ENCODE measurements at places on chromosomes 12 and 14.

DNA sequence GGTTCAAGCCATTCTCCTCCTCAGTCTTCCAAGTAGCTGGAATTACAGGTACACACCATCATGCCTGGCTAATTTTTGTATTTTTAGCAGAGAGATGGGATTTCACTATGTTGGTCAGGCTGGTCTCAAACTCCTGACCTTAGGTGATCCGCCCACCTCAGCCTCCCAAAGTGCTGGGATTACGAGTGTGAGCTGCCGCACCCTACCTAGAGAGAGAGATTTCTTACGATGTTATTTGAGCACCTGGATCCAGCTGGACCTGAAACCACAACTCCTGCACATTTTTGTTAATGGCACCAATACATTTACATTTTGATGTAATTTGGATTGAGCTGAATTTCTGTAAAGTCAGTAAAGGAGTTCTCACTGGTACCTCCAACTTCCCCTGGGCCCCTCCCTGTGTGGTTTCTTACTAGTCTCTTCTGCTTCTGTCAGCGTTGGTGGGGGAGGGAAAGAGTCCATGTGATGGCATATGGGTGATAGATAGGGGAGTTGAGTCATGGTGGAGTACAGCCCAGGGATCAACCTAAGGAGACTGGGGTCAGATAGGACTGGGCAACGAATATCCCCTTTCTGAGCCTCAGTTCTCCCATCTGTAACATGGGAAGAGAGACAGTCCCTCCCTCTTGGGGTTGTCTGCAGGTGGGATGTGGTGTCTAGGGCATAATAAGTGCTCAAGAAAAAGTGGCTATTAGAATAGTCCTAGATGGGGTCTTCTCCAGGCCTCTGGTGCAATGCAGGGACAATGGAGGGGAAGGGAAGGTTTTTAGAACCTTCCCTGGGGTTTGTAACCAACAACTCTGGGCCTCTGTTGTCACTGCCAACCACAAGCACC lies 83.3 kb upstream of the MED13L start:
- DNase-seq = no peak

- DNase-seq = no peak
Measured at GRCh38 chr12:130300737-130301535, 36.8 kb upstream of the PIWIL1 start.

DNA sequence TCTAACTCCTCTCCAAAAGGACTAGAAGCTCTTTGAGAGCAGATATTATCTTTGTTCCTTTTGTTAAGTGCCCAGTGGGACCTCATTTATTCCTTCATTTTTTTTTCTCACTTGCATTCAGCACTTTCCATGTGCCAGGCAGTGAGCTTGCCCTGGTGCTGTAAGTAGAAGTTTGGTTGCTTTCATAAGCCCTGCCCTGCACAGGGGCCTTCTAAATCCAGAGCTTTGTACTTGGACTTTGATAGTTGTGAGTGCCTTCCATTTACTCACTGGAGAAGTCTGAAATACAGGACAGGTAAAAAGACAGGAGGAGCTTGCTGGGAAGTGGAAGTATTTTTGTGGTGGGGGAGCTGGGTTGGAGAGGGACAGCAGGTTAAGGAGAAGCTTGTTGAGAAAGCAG lies 56.7 kb upstream of the PTCSC3 start:
- no peak for DNase-seq

DNA sequence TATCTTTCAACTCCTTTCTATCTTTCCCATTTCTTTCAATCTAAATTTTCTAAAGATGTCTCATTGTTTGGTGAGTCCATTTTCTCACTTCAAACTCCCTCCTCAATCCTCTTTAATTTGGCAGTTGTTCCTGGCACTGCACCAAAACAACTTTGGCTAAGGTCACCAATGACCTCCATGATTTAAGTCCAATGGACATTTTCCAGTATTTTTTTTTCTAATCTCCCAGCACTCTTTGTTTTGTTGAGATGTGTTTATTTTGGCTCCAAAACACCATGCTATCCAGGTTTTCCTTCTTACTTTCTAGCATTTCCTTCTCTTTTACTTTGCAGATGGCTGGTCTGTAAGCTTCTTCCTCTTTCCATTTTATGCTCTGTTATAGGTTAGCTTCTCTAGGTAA lies 42.5 kb upstream of the OTOGL start:
- DNase-seq = no peak

DNA sequence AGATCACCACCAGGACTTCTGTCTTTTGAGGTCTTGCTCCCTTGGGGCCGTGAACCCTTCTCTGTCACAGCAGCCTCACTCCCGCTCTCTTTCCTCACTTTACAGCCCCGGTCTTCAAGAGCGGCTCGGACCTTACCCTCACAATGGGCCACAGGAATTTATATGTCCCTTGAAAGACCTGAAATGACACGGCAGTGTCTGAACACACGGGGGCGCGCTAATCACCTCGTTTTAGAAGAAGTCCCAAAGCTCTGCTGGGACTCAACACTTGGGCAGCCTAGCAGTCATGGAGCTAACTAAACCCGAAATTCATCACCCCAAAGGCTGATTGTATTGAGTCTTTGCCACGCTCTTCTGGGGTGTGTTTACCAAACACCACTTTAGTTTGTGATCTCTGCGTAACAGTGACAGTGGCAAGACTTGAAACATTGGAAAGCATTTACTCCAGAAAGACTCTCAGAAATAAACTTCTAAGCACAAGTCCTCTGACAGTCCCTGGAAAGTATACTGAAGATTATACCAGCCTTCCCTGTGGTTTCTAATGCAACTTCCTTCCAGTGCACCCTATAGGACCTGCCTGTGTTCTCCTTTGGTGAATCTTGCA lies 29.0 kb downstream of the SERPINA11 start:
- no peak for DNase-seq

GRCh38 chr12:132620899-132621656 lies 2.5 kb downstream of the P2RX2 start:
- no peak for DNase-seq

- no peak for DNase-seq
Measured at GRCh38 chr14:75205591-75205990, 29.2 kb upstream of the TMED10 start.

GRCh38 chr14:90184094-90184493 lies 72.3 kb upstream of the PSMC1 start:
- no peak for DNase-seq

- DNase-seq = no peak
Measured at GRCh38 chr12:51632623-51633022, 41.6 kb downstream of the SCN8A start.

DNA sequence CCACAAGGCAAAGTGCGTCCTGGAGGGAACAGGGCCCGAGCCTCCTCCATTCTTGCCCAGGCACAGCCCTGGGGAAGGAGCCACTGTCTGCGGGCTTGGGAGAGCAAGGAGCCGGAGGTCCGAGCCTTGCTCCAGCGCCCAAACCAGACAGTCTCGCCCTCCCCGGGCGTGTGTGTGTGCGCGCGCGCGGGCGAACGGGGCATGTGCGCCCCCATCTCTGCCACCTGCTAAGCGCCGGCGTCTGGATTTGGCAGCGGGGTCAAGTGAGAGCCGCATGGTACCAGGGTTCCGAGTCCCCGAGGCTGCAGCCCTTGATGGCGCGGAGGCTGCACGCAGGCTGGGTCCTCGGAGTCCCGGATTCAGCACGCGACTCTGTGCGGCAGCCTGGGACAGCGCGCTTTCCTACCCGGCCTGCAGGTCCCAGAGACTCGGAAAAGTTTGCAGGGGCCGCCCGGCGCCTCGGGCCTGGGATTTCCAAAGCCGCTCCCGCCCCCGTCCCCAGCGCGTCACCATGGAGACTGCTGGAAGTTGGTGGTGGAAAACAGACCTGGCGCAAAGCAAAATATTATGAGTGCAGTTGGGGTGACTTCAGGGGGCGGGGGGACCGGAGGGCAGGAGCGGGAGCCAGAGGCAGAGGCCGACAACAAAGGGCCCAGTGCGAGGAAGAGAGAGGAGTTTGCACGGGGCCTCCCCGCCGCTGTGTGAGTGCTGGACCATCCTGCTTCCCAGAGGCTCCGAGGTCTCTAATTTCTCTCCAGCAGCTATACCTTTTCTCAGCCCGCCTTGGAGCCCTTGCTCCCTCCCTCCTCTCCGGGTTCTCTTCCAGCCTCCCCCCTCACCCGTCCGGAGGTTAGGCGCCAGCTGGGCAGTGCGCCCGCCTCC lies 4.2 kb downstream of the RFX4 start:
- DNase-seq = no peak

- no peak for DNase-seq
Measured at GRCh38 chr12:114439261-114439683, 33.3 kb upstream of the TBX5 start.

Measured in stimulated activated CD4-positive, alpha-beta T cell treated with anti-CD3 and anti-CD28 coated beads, TNF-alpha, amount 100 ng/mL, for 1 hour (primary cell).